ENCODE measurements at places on chromosomes 6 and 20.

GRCh38 chr20:40673442-40673841 lies 15.6 kb downstream of the MAFB start:
- DNase-seq = no peak

DNA sequence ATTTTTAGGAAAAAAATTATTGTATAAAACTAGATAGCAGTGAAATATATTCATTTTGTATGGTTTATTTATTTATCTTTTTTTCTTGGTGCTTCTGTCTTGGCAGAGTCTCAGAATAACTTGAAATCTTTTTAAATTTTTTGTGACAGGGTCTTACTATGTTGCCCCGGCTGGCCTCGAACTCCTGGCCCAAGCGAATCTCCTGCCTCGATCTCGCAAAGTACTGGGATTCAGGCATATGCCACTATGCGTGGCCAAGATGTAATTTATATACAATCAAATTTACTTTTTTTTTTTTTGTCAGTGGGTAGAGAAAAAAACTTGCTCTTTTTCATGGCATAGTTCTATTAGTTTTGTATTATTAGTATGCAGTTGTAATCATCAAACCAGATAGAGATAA lies 13.7 kb downstream of the CBFA2T2 start:
- no peak for DNase-seq

DNA sequence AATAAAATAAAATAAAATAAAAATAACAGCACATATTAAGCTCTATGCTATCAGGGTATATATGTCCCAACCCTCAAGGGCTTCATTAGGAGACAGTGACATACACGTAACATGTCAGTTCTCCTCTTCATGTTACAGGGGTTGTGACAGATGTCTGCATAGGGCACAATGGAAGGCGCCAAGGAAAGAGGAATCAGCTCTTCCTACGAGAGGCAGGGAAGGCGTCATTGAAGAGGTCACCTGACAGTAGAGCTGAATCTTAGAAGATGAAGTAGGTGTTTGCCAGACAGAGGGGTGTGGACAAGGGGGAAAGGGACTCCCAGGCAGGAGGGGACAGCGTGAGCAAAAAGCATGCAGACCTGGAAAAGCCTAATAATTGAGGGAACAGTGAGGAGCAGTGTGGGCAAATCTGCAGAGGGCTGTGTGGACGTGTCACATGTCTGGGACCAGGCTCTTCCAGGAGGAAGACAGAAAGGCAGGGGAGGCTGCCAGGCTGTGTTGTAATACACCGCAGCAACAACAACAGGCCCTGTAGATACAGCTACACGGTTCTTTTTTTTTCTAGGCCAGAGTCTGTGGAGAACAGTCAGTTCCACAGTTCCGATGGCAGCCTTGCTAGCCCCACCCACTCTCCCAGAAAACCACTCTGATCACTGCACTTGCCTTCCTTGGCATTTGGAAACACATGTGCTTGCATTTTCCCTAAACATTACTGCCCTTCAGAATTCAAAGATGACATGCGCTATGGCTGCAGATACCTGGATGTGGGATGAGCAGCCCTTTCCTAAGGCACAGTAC lies 2.5 kb upstream of the FKBP5 start:
- no peak for DNase-seq

GRCh38 chr20:8917084-8917483 lies 151.8 kb upstream of the PLCB4 start:
- no peak for DNase-seq

- DNase-seq = peak; percentile 80
These were observed 54.6 kb upstream of the PIM1 start for GRCh38 chr6:37115236-37115895.

- no peak for DNase-seq
These were observed 159.3 kb upstream of the SHLD1 start for GRCh38 chr20:5590899-5591298.

- peak; percentile 91 for DNase-seq
These were observed at the start of gene ULBP1 for GRCh38 chr6:149963462-149964307. TSS of gene ULBP1 (plus strand) at chr6:149963943. CDS start at chr6:149964050, 107 bp downstream.

- no peak for DNase-seq
These were observed 48.9 kb upstream of the ENPP5 start for GRCh38 chr6:46219661-46220060.

GRCh38 chr6:26457264-26457805 lies 420 bp upstream of the BTN2A1 start:
- no peak for DNase-seq

DNA sequence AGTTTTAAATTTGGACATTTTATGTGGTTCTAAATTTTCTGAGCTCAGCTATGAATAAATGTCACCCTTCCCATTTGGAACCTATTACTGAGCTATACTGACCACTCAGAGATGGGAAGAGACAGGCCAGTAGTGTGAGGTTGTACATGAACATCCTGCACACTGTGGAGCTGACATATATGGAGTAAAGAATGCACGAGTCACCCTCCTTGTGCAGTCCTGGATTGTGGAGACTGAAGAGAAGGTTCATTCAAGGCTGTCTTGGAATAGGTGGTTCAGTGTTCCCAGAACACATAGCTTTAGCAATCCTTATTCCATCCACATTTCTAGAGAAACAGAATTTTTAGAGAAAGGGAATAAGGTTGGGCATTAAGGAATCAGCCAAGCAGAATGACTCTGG lies 50.3 kb upstream of the OGFRL1 start:
- peak; percentile 62 for DNase-seq

DNA sequence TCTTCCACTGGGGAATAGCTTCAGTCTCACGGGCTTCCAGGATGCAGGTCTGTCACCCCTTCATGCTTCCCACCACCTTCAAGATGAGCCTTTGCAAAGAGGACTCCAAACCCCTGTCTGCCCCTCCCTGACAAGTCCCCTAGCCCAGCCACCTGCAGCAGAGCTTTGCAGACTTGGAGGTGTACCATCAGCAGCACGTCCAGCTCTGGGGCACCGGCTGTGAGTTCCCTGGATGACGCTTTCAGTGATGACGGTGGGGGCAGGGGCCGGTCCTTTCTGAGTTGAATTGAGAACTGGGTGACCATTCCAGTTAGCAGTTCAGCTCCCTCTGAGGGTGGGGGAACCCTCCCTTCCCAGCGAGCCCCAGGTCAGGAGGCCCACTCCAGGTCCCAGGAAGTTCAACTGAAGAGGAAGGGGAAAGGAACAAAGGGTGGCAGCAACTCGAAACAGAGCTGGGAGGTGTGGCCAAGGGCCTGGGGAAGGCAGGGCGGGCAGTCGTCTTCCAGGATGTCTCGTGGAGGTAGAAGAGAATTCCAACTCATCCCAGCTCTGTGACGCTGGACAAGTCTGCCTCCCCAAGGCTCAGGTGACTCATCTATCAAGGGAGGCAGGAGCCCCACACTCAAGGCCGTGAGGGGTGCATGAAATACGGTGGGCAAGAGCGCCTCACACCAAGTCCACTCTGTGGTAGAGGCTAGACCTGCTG lies 86.0 kb downstream of the PTPN1 start:
- no peak for DNase-seq
